ENCODE measurements at places on chromosomes 5 and 9.

- DNase-seq: peak; percentile 48
Observed at GRCh38 chr9:20620650-20621470, 1.4 kb downstream of the MLLT3 start.

GRCh38 chr5:171681061-171681460, 104.6 kb upstream of the SMIM23 start:
- no peak for DNase-seq

- DNase-seq: no peak
Observed at GRCh38 chr5:147339313-147339712, 104.5 kb downstream of the STK32A start.

GRCh38 chr5:137147346-137147745, 351.8 kb downstream of the SPOCK1 start:
- DNase-seq: no peak

- no peak for DNase-seq
Observed at GRCh38 chr5:65873181-65873750, 53.1 kb upstream of the ERBIN start.

- no peak for DNase-seq
Observed at GRCh38 chr5:126693806-126694205, 83.1 kb upstream of the LMNB1 start.

- DNase-seq: peak; percentile 55
Observed at GRCh38 chr9:100083448-100084127, 15.2 kb downstream of the ERP44 start.

DNA sequence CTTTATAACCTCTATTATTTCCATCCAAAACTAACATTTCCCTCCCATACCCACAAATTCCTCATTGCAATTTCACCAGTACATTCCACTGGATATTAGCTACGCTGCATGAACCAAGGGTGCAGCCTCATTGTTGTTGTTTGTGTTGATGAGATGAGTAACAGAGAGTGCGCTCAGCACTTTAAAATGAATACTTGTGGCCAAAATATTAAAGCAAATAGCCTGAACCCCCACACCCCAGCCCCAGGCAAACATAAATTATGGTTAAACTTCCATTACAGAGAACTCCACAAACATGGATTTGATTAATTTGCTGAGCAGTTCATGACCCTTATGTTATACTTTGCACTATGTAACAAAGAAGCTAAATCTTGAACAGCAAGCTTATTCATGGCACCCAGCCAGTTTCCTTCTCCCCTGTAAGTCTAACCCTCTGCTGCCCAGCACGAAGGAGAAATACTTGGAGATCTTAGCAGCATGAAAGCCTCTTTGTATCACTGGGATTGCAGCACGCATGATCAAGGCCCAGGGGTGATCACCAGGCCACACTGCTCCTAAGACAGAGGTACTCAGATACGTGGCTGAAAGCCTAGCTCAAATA, 205.0 kb downstream of the DOCK8 start:
- DNase-seq: no peak

GRCh38 chr9:127938298-127938690, 640 bp upstream of the DPM2 start:
- no peak for DNase-seq

DNA sequence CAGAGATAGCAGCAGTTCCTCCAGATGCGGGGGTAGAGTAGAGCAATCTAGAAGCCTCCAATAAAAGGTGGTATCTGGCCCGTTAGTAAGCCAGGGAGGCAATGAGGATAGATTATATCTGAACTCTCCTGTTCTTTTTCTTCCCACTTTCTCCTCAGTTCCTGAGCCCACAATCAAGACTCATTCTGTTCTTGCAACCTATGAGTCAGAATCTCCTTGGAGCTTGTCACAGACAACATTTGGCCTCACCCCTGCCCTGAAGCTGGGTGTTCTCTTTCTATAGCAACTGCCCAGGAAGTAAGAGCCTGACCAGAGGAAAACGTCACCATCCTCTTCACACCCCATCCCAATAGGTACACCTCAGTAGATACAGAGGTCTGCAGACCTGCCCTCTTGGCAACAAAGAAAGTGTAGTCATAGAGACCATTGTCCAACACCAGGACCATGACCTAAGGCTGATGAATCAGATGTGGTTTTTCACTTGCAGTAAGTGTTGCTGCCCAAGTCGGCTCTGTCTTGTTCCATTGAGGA, 76.3 kb upstream of the PCA3 start:
- DNase-seq: peak; percentile 58

DNA sequence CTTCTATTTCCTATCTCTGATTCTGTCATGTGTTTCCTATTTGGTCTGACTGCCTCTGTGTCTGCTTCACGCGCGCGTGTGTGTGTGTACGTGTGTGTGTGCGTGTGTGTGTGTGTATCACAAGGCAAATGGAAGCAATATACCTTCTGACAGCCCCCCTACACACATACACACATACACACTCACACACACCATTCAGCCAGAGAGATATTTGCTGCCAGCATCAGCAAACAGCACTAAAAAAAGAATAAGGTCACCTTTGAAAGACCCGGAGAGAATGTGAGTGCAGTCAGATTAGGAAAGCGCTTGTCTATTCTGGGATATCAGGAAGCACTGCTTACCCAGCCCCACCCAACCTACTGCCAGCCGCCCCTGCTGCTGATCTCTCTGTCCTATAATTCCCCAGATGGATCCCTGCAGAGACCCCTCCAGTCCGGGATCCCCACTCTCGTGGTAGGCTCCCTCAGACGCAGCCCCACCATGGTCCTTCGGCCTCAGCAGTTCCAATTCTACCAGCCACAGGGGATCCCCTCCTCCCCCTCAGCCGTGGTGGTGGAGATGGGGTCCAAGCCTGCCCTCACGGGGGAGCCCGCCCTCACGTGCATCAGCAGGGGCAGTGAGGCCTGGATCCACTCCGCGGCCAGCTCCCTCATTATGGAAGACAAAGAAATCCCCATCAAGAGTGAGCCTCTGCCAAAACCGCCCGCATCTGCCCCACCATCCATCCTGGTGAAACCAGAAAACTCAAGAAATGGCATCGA, 45.7 kb downstream of the PLAC8L1 start:
- no peak for DNase-seq

- no peak for DNase-seq
Observed at GRCh38 chr9:130766927-130767307, 68.1 kb upstream of the ABL1 start.

DNA sequence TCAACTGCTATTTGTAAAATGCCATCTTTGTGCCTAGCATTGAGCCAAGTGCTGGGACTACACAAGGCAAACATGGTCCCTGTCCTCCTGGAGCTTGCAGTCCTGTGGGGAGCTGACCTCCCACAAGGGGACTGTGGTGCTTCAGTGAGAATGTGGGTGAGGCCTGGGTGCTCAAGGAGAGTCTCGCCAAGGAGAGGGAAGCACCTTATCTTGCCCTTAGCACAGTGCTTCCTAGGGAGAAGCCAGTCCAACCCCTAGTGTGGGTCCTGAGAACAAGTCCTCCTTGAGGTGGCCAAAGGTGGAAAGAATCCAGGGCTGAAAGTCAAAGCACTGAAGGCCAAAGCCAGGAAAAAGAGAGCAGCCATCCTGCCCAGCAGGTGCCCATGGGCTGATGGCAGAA, 31.1 kb upstream of the MVB12B start:
- no peak for DNase-seq

DNA sequence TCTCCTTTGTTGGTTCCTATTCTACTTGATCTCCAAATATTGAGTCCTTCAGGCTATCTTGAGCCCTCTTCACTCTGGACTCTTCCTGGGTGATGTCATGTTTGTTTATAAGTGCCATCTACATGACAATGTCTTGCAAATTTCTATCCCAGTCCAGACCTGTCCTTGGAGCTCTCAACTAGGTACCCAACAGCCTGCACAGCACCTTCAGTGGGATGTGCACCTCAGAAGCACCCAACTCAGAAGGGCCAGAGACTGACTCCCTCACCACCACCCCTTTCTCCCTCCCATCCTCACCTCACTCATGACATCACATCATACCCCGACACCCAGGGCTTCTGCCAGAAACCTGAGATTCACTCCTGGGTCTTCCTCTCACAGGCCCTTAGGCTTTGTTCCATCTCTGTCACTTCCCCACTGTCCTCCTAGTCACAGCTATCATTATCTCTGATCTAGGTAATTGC, 14.4 kb downstream of the TXN start:
- DNase-seq: no peak

GRCh38 chr9:105447386-105447813, 434 bp upstream of the FSD1L start:
- DNase-seq: no peak

- no peak for DNase-seq
Observed at GRCh38 chr5:98713027-98713426, 60.4 kb upstream of the RGMB start.

DNA sequence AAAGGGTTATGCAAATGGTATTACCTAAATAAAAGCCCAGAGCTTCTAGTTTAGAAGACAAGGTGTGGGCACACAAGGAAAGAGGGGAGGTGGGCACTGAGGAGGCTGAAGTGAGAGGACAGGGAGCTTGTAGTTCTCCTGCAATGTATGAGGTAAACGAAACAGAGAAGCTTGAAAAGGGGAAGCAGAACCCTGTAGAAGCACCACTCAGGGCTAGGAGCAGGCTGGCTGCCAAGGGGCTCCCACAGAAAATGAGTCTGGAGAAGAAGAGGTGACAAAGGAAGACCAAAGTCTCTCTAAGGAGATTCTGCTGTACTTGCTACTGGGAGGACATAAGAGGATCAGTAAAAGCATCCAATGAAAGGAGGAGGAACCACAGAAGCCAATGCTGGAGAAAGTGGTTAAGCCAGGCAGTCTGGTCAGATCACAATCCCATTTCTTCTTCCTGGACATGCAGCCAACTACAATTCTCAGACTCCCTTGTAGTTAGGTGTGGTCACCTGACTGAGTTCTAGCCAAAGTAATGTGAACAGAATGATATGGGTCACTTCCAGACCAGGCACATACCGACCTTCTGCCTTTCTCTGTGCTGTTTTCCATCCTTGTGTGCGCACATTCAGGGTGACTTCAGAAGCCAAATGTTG, 174.5 kb upstream of the MAP3K1 start:
- DNase-seq: no peak

- no peak for DNase-seq
Observed at GRCh38 chr9:4059437-4059836, 240.4 kb downstream of the GLIS3 start.

DNA sequence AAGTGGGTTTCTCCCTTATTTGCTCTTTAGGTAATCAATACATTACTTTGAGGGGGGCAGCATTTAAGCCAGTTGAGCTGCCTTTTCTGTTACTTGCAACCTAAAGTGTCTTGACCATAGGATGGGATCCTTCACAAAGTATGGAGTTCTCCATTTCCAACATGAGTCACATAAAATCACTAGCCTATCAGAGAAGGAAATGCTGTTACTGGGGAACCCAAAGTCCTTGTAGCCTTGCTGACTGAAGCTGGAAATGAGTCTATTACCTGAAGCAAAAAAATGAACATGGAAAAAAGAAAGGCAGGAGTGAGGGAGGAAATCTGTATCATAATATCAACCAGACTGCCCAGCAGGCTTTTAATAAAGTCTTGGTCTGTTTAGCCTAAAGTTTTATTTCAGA, 42.8 kb upstream of the SLIT3 start:
- DNase-seq: no peak

DNA sequence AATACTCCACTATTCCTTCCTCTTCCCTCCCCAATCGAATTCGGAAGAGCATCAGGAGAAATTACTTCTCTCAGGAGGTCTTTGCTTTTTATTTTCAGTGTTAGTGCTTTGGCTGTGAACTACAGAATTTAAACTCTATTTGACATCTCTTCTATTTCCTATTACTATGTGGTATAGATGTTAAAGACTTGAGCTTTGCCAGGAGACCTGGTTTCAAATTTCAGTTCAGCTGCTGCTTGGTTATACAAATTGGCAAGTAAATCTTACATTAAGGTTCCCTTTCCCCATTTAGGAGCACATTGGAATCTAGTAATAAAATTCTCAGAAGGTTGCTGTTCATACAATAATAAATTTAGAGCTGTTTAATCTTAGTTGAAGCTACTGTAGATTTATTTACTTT, 13.1 kb downstream of the UHRF2 start:
- DNase-seq: no peak

GRCh38 chr5:107698286-107698685, 27.5 kb upstream of the EFNA5 start:
- DNase-seq: no peak

- no peak for DNase-seq
Observed at GRCh38 chr9:79012561-79012960, 559.2 kb upstream of the TLE4 start.

- no peak for DNase-seq
Observed at GRCh38 chr5:41148448-41148847, 64.9 kb downstream of the C6 start.

DNA sequence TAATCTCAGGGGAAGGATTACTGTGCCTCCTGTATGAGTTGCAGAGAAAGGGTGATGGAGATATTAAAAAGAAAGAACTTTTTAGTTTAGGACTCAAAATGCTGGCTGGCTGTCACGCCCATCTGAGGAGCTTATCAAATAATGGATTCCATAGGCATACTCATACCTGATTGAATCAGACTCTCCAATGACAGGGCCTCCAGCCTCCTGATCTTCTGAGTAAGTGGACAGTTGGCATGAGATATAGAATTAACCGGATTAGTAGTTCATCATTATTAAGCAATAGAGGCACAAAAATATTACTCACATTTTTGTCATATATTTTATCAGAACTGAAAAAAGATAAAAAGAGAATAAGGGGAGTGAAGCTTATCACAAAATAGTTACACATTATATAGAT, 157.0 kb upstream of the RASA1 start:
- no peak for DNase-seq

- no peak for DNase-seq
Observed at GRCh38 chr5:7331131-7331530, 64.8 kb upstream of the ADCY2 start.

DNA sequence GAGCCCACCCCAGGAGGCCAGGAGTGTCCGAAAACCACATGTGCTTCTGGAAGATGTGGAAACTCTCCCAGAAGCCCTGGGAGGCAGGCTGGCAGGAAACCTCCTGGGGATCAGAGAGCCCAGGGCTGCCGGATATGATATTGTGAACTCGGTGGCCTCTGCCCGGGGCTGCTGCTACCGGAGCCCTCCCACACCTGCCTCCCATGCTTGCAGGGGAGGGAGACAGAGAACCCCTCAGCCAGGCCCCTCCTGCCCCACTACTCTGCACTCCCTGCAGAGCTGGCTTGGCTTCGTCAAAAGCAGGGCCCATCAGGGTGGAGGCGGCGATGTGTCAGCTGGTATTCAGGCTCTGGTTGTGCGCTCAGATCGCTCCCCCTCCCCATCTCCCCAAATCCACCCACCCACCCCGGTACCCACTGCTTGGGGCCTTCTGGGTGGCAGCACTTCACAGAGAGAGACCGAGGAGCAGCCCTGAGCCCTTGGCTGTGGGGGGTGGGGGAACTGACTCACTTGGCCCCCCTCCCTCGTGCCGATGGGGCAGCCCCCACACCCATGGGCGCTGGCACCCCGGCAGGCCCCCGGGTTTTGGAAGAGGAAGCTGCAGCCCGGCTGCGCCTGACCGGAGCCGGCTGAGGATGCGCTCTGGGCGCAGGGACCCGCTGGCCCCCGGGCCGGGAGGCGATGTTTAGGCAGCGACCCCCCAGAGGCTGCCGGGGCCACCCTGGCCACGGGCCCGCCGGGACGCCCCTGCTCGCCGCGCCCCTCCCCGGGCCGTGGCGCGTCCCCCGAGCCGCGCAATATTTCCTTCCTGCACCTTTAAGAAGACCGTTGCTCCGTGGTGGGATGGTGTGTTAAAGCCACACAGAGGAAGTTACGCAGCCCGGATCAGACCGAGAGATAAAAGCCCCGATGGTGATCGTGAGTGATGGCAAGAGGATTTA, 786 bp upstream of the NTNG2 start:
- peak; percentile 80 for DNase-seq

Data from activated CD4-positive, alpha-beta T cell treated with anti-CD3 and anti-CD28 coated beads, Interleukin-10, Interleukin-2, amounts not matched to agents 100 ng/mL and 50 ng/mL, durations not matched to agents 16 hours and 8 hours (primary cell).